ENCODE measurements at places on chromosomes 2 and 18.

GRCh38 chr2:217851191-217852020, 151.4 kb downstream of the TNS1 start:
- DNase-seq: no peak

GRCh38 chr18:49031511-49032188, 80.9 kb upstream of the SMAD7 start:
- DNase-seq: no peak

DNA sequence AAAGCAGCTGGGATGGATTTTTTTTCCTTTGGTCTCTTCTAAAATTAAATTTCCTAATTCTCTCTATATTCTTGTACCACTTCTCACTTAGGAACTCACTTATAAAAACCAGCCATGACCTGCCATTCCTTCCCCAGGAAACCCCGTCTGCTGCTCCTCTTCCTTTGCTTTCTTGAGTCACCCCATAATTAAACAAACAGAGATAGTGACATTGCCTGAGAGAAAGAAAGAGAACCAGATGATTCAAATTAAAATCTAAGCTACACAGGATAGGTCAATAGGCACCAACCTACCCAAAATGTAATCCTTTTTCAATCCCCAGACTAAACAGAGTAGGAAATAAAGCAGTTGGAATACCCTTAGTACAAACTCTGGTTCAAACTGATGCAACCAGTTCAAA, 9.7 kb downstream of the STK39 start:
- no peak for DNase-seq

GRCh38 chr2:160324161-160324800, 124.2 kb upstream of the ITGB6 start:
- peak; percentile 4 for DNase-seq

GRCh38 chr2:38720613-38721241, 30.4 kb downstream of the SRSF7 start:
- DNase-seq: peak; percentile 6

All from NCI-H1694 treated with DMSO at 0.1 percent for 48 hours (cell line).